Smooth muscle cell of trachea (primary cell): ENCODE measurements at places on chromosomes 1 and 21. TPM values are rescaled to one million over a fixed set of nuclear protein-coding genes. Genes with fewer than 3 reads are reported as not detected.

Gene GBP7
- total RNA-seq = not detected in 2 replicates

Gene ADGRL2
- 78.4 and 112 TPM in 2 replicates for total RNA-seq

Gene PADI2
- total RNA-seq = under 0.01 and 0.15 TPM in 2 replicates

Gene HHAT
- 0.87 and 3.3 TPM in 2 replicates for total RNA-seq

Gene USH2A
- under 0.01 TPM in 1 of 2 replicates, not detected in the other for total RNA-seq

Gene LAX1
- not detected in 2 replicates for total RNA-seq

Gene SGIP1
- total RNA-seq = 26.5 and 34.6 TPM in 2 replicates

Gene LDLRAD1
- not detected in 2 replicates for total RNA-seq

Gene RUNX3
- 0.17 TPM in 1 of 2 replicates, not detected in the other for total RNA-seq

Gene HOOK1
- under 0.01 TPM in 1 of 2 replicates, not detected in the other for total RNA-seq

Gene OR2L13
- not detected in 2 replicates for total RNA-seq

Gene A3GALT2
- total RNA-seq = 0.44 TPM in 1 of 2 replicates, not detected in the other

Gene SAMD13
- 1.2 and 3.1 TPM in 2 replicates for total RNA-seq

Gene PLK3
- total RNA-seq = 14.4 and 32.7 TPM in 2 replicates

Gene LRRC71
- total RNA-seq = not detected in 2 replicates

Gene ADAMTS1
- 171 and 183 TPM in 2 replicates for total RNA-seq

Gene LCE2B
- not detected in 2 replicates for total RNA-seq

Gene ZNF593
- total RNA-seq = 15.3 and 23.2 TPM in 2 replicates

Gene TEKT2
- 0.15 and 0.33 TPM in 2 replicates for total RNA-seq

Gene SLC27A3
- 18.0 and 35.6 TPM in 2 replicates for total RNA-seq

Gene SH2D2A
- not detected in 2 replicates for total RNA-seq

Gene HMCN1
- total RNA-seq = 7.4 and 10.9 TPM in 2 replicates

Gene RORC
- under 0.01 and 0.15 TPM in 2 replicates for total RNA-seq

Gene SLC5A9
- not detected in 2 replicates for total RNA-seq

Gene TAL1
- total RNA-seq = under 0.01 TPM in 2 replicates

Gene CELA3A
- not detected in 2 replicates for total RNA-seq

Gene NENF
- total RNA-seq = 55.3 and 57.4 TPM in 2 replicates

Gene KCTD3
- total RNA-seq = 68.8 and 83.0 TPM in 2 replicates

Gene FMO4
- total RNA-seq = 1.2 and 6.7 TPM in 2 replicates

Gene MX1
- total RNA-seq = 6.1 and 8.8 TPM in 2 replicates

Gene CR1
- total RNA-seq = under 0.01 TPM in 1 of 2 replicates, not detected in the other

Gene SPATA17
- total RNA-seq = 0.50 and 0.87 TPM in 2 replicates

Gene S100B
- total RNA-seq = 0.29 TPM in 1 of 2 replicates, not detected in the other

Gene S1PR1
- 20.8 and 22.0 TPM in 2 replicates for total RNA-seq

Gene MMEL1
- total RNA-seq = under 0.01 and 1.3 TPM in 2 replicates

Gene RGS8
- under 0.01 TPM in 1 of 2 replicates, not detected in the other for total RNA-seq

Gene C8A
- under 0.01 TPM in 1 of 2 replicates, not detected in the other for total RNA-seq

Gene NPPA
- total RNA-seq = not detected in 2 replicates

Gene MROH9
- under 0.01 TPM in 1 of 2 replicates, not detected in the other for total RNA-seq

Gene TRPM2
- total RNA-seq = under 0.01 TPM in 1 of 2 replicates, not detected in the other

Gene SLC26A9
- not detected in 2 replicates for total RNA-seq

Gene PRDM16
- 1.5 and 4.8 TPM in 2 replicates for total RNA-seq

Gene CD84
- total RNA-seq = not detected in 2 replicates

Gene EXTL2
- 26.1 and 41.2 TPM in 2 replicates for total RNA-seq

Gene TMEM82
- not detected in 2 replicates for total RNA-seq

Gene CORT
- total RNA-seq = not detected in 2 replicates

Gene ICOSLG
- total RNA-seq = under 0.01 and 0.17 TPM in 2 replicates

Gene OR2L8
- total RNA-seq = not detected in 2 replicates

Gene HTR6
- under 0.01 TPM in 1 of 2 replicates, not detected in the other for total RNA-seq

Gene KLHDC8A
- total RNA-seq = not detected in 2 replicates

Gene LCE3E
- total RNA-seq = not detected in 2 replicates

Gene TOR1AIP2
- total RNA-seq = 98.0 and 98.6 TPM in 2 replicates
